ENCODE measurements at places on chromosomes 5 and 9.

- DNase-seq = no peak
Observed at GRCh38 chr9:76572151-76572550, 113.2 kb downstream of the GCNT1 start.

- no peak for DNase-seq
Observed at GRCh38 chr5:29899583-29899982, 1293.9 kb upstream of the CDH6 start.

DNA sequence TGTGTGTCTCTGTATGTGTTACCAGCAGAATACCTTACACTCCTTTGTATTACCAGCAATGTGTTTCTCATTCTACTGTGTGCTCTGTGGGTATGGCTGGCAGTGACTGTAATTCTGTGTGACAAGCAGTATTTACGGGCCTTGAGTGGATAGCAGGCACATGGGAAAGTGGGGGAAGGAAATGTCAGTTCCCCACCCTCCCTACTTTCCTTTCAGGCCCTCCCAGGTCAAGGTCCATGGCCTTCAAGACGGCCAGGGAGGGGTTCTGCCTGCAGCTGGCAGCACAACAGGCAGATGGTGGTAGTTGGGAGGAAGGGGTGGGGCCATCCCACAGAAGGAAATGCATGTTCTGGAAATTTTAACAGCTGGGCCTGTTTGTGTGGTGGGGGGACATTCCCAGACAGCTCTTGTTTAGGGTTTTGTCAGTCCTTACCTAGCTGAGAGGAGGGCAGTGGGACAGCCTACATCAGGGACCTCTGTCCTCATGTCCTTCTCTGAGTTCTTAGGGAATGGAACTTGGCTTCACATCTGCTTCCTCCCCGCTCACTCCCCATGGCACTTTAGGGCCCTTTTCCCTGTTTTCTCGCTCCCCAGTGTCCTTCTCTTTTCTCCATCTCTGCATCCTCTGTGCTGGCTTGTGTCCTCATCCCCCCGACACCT lies 14.6 kb upstream of the TNIP1 start:
- no peak for DNase-seq

- DNase-seq = no peak
Observed at GRCh38 chr9:69376651-69377050, 51.6 kb downstream of the ENTREP1 start.

- no peak for DNase-seq
Observed at GRCh38 chr9:2419347-2419746, 202.2 kb upstream of the VLDLR start.

GRCh38 chr5:60092671-60093422 lies 199.3 kb upstream of the PDE4D start:
- DNase-seq = no peak

DNA sequence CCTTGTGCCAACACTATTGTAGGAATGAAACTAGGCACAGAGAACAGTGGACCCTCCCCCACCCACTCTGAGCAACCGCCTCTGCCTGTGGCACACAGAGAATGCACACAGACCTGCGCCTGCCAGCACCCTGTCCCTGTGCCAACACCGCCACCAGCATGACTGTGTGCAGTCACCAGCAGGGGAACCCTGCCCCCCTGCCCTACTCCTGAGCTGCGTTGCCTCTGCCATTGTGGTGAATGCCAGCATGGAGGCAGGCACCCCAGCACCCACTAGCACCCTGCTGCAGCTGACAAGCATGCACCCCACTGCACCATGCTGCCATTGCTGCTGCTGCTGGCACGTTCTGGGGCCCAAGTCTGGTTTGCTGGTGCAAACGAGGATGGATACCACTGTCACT lies 94.4 kb upstream of the PRLR start:
- DNase-seq = no peak

- DNase-seq = no peak
Observed at GRCh38 chr5:156753846-156754245, 96.2 kb upstream of the PPP1R2B start.

- no peak for DNase-seq
Observed at GRCh38 chr5:147225938-147226337, 8.9 kb upstream of the STK32A start.

Measured in activated CD8-positive, alpha-beta memory T cell treated with anti-CD3 and anti-CD28 coated beads for 48 hours (primary cell).